ENCODE measurements at places on chromosomes 1 and 21.

DNA sequence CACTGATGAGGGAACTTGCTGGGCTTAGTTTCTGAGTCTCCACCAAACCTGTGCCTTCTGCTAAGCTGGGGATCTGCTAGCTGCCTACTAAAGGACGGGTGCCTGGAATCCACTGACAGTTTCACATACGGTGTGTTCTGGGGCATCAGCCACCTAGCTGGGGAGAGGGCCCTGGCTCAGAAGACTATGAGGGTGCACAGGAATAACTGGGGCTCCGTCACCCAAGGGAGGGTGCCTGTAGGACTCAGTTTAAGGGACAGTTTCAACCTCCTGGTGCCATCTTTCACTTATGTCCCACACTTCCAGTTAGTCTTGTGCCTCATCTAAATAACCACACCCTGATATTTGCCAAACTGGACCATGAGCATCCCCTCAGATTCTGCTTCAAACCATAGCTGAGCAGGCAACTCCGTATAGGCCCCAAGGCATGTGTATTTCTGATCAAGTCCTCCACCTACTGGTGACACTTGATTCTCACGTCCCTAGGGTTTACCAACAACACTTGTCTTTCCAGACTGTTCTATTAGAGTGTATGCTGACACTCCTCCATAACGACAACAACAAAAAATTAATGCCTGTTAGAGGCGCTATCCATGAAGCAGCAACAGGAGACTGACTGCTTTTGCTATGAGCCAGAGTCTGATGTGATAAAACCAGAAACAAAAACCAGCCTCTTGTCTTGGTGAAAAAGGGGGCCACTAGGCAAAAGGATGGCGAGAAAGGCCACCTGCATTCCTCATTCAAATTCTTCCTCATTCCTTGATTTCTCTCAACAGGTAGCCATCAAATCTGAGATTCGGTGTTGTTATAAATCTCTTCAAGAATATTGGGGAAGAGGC, 55.0 kb upstream of the PAXBP1 start:
- DNase-seq = peak; percentile 36

DNA sequence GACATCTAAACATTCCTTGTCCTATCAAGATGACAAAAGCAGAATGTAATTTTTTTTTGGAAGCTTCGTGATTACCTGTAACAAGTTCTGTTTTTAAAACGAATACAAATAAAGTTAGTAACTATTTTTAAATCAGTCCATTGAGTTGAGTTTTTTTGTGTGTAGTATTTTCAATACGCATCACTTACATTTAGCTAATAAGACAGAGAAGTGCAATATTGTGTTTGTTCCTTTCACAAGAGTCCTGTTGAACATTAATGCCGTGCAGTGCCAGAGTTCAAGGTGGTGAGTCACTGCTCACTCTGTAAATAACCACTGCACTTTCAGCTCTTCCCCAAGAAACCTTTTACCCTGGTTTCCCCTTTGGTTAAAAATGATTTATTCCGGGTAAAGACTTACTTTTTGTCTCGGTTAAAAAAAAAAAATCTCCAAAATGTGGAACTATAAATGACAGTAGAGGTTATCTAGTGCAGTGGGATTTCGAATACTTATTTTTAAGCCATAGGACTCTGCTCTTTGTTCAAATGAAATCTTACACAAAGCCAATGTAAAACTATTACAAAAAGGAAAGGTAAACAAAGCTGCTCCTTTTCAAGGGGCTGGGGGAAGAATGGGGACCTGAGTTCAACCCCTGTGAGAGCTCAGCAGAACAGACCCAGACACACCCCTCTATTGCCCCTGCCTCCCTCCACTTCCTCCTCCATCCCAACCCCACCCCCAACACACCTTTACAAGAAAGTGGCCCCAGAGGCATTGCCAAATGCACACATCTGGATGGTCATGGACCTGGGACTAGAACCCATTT, 14.8 kb upstream of the NCMAP start:
- peak; percentile 14 for DNase-seq

DNA sequence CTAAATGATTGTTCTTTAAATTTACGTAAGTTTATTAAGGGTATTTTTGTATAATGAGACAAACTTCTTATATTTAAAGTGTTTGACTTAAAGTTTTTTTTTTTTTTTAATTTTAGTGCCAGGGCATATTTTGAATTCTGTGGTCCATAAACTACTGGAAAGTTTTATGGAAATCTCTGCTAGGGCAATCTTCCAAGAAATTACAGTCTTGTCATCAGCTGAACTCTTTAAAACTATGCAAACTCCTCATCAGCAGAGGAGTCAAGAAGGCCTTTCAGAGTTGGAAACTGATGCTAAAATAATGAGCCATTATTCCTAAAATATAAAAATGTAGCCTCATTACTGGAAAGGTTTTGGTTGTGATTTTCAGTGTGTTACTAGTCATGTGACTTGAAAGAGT, 1201.9 kb downstream of the BRINP3 start:
- no peak for DNase-seq

DNA sequence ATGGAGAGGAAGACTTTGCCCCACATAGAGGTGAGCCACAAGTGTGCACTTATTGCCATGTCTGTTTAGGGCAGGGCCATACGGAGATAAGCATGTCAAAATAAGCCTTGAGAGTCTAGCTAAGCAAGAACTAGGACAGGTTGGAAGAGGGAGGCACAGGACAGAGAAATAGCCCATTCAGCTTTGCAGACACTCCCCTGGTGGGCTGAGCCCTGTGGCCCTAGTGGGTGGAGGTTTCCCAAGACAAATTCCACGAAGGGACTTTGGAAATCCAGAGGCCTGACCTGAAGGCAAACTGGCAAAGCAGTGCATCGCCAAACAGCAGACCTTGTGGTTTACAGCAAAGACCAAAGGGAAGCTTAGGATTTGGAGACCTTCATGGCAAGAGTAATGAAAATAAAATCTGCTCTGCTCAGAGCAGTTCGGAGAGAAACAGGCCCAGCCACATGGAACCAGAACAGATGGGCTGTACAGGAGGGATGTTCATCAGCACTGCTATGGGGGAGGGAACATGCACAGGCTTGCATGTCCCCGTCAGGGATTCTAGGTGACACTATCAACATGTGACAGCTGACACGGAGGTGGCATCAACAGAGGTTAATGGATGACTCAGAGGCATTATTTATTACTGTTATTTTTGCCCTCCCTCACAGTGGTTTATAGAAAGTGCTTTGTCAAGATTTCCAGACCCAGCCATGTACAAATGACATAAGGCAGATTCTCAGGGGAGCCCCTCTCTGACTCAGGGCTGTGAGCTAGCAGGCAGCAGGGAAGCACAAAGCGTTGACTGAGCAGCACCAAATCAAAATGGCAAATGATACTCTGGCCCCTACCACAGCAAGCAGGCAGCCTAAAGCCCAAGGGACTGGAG, 90.1 kb upstream of the IRF2BP2 start:
- no peak for DNase-seq

- peak; percentile 68 for DNase-seq
These were observed 4.3 kb downstream of the INTS7 start for GRCh38 chr1:212030936-212031528.

GRCh38 chr1:205140113-205140512, 18.3 kb upstream of the RBBP5 start:
- DNase-seq = no peak

DNA sequence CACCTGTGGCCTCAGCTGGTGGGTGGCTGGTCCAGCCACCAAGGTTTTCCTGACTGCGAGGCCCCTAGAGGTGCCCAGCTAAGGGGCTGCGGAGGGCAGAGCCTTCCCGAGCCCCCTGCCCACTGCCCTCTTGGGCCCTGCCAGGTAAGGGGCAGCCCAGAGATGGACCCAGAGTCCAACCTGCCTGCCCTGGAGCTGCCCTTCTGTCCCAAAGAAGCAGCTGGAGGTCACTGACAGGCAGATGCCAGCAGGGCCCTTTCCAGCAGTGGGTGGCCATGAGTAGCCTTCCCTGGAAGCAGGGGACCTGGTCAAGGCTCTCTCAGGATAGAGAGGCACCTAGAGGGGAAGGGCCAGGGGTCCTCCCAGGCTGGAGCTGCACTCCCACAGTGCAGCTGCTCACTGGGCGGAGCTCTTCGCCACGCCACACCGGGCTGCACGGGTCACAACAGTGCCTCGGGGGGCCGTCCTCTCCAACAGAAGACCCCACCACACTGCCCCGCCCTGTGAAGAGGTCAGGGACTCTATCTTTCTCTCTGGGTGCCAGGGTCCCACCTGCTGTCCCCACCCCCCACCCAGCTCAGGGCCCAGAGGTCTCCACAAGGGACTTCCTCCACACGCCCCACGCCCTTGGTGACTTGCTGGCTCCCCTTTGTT, 10.9 kb upstream of the GNB1 start:
- no peak for DNase-seq

- DNase-seq = no peak
These were observed 151.7 kb upstream of the ZNF648 start for GRCh38 chr1:182213163-182213562.

DNA sequence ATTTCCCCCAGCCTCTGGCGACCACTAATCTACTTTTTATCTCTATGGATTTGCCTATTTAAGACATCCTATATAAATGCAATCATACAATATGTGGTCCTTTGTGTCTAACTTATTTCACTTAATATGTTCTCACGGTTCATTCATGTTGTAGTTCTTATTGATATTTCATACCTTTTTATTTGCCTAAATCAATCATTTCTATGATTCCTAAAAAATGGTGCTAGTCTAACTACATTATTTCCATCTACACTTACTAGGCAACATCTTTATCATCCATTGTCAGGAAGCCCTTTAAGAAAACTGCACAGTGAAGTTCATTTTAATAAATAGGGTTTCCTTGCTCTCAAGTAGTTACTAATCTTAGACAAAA, 380 bp upstream of the FBXO28 start:
- no peak for DNase-seq

GRCh38 chr21:42547906-42548365, 34.3 kb downstream of the SLC37A1 start:
- DNase-seq = no peak

DNA sequence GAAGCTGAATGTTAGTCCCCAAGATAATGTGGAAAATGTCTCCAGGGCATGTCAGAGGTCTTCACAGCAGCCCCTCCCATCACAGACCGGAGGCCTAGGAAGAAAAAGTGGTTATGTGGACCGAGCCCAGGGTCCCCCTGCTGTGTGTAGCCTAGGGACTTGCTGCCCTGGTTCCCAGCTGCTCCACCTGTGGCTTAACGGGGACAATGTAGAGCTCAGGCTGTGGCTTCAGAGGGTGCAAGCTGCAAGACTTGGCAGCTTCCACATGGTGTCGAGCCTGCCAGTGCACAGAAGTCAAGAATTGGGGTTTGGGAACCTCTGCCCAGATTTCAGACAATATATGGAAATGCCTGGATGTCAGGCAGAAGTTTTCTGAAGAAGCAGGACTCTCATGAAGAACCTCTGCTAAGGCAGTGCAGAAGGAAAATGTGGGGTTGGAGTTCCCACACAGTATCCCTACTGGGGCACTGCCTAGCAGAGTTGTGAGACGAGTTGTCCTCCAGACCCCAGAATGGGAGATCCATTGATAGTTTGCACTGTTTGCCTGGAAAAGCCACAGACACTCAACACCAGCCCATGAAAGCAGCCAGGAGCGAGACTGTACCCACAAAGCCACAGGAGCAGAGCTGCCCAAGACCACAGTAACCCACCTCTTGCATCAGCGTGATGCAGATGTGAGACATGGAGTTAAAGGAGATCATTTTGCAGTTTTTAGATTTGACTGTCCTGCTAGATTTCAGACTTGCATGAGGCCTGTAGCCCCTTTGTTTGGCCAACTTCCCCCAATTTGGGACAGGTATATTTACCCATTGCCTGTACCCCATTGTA, 204.9 kb downstream of the MRPL39 start:
- DNase-seq = no peak

DNA sequence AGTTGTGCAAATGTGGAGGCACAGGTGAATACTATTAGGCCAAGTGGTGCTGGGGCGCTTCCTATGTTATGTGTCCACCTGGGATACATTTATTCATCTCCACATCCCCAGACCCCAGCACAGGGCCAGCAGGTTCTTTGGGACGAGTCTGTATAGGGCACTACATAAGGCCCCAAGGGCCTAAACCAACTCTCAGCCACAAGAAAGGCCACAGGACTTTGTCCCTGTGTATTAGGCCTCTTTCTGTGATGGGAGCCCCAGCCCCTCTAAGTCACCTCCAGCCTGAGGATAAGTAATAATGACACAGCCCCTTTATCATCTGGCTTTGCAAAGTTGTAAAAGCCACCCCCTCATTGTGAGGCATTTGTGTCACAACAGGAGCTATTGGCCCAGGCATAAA, 79.2 kb upstream of the CD1D start:
- no peak for DNase-seq

GRCh38 chr1:24327486-24327885, 8.3 kb downstream of the GRHL3 start:
- DNase-seq = no peak

- DNase-seq = no peak
These were observed 192.4 kb upstream of the CSF3R start for GRCh38 chr1:36675106-36675505.

GRCh38 chr1:63968663-63969440, 195.0 kb downstream of the ROR1 start:
- no peak for DNase-seq
